A172 (cell line): ENCODE measurements at places on chromosomes 11 and 22. TPM values are rescaled to one million over a fixed set of nuclear protein-coding genes. Genes with fewer than 3 reads are reported as not detected.

Gene ARHGEF17
- total RNA-seq: 9.8 and 25.0 TPM in 2 replicates

Gene MYO7A
- 0.05 TPM in 1 of 2 replicates, not detected in the other for total RNA-seq

Gene OR51B2
- total RNA-seq: 0.29 and 1.5 TPM in 2 replicates

Gene LINC01488
- total RNA-seq: not detected in 2 replicates

Gene SEC14L6
- not detected in 2 replicates for total RNA-seq

Gene SLC16A8
- total RNA-seq: not detected in 2 replicates

Gene TNNI2
- total RNA-seq: not detected in 2 replicates

Gene DNAJB7
- not detected in 2 replicates for total RNA-seq

Gene FAM180B
- total RNA-seq: not detected in 2 replicates

Gene MRGPRX3
- not detected in 2 replicates for total RNA-seq

Gene ABTB2
- 0.72 and 0.93 TPM in 2 replicates for total RNA-seq

Gene ACTN3
- total RNA-seq: 11.2 TPM in 1 of 2 replicates, not detected in the other

Gene MYH9
- 180 and 245 TPM in 2 replicates for total RNA-seq

Gene PARVG
- not detected in 2 replicates for total RNA-seq

Gene OR4P4
- not detected in 2 replicates for total RNA-seq

Gene A4GALT
- total RNA-seq: 1.8 and 3.4 TPM in 2 replicates

Gene TMEM109
- total RNA-seq: 46.9 and 92.9 TPM in 2 replicates

Gene DBX1
- not detected in 2 replicates for total RNA-seq

Gene NXPE1
- total RNA-seq: 0.05 TPM in 1 of 2 replicates, not detected in the other

Gene LRRC75B
- total RNA-seq: 1.4 and 5.0 TPM in 2 replicates

Gene IL10RA
- total RNA-seq: 0.12 TPM in 1 of 2 replicates, not detected in the other

Gene USP35
- total RNA-seq: 4.6 and 5.8 TPM in 2 replicates

Gene CD3G
- not detected in 2 replicates for total RNA-seq

Gene RASSF10
- not detected in 2 replicates for total RNA-seq

Gene CCT8L2
- total RNA-seq: not detected in 2 replicates

Gene TRIM51
- total RNA-seq: not detected in 2 replicates

Gene CDHR5
- total RNA-seq: not detected in 2 replicates

Gene IGHMBP2
- 5.7 and 11.8 TPM in 2 replicates for total RNA-seq

Gene PGA3
- not detected in 2 replicates for total RNA-seq

Gene C11orf97
- total RNA-seq: not detected in 2 replicates

Gene TBC1D10A
- 12.1 and 17.0 TPM in 2 replicates for total RNA-seq

Gene MS4A12
- total RNA-seq: not detected in 2 replicates

Gene NRGN
- total RNA-seq: 0.45 and 0.46 TPM in 2 replicates
